ENCODE measurements at places on chromosomes 16 and 17.
A peak's percentile ranks its signal among the peaks of the same experiment; 100 is the strongest.

DNA sequence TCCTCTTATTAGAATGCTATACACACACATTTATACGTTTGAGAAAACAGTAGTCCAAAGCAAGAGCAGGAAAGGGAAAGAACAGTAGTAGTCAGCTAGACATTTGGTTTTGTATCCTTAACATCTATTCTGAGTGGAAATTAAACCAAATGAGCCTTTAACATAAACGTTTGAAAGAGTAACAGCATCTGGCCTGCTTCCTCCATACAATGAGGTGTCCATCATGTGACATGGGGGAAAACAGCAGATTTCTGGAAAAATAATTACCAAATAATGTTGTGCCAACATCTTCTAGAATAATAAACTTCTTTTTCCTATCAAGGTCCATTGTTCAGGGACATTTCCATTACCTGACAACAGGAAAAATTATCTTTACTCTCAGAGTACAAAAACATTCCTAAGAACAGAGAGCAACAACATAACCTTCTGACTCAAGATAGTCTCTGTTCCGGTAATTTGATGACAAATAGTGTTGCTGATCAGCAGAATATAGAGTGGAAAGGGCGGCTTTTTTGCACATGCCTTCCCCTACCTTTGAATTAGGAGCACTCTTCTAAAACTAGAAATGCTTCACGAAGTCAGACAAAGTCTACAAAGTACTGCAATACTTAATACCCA lies 20.2 kb downstream of the CYTH1 start:
- no peak for DNase-seq

DNA sequence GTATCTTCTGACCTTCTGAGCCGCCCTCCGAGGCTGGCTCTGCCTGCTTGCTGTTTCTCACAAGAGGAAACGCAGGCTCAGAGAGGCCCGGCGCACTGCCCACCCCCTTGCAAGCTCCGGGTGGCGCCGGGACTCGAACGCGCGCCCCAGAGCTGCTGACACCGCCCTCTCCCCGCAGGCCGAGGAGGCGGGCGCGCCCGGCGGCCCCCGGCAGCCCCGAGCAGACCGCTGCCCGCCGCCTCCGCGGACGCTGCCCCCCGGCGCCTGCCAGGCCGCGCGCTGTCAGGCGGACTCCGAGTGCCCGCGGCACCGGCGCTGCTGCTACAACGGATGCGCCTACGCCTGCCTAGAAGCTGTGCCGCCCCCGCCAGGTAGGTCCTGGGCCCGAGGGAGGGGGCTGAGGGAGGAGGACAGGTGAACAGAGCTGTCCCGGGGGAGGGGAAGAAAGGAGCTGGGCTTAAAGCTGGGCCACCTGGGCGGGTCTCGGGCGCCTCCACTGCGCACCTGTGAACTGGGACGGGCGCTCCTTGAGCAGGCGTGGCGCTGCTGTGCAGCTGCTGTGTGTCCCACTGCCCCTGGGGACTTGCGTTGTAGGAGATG lies 18.2 kb downstream of the WFDC1 start:
- peak; percentile 58 for DNase-seq

- DNase-seq = no peak
Measured at GRCh38 chr17:13306310-13306962, 288.6 kb upstream of the ELAC2 start.

GRCh38 chr16:85126705-85127378 lies 14.6 kb upstream of the CIBAR2 start:
- DNase-seq = peak; percentile 4

GRCh38 chr17:75476752-75477489 lies 20.5 kb downstream of the TMEM94 start:
- no peak for DNase-seq

DNA sequence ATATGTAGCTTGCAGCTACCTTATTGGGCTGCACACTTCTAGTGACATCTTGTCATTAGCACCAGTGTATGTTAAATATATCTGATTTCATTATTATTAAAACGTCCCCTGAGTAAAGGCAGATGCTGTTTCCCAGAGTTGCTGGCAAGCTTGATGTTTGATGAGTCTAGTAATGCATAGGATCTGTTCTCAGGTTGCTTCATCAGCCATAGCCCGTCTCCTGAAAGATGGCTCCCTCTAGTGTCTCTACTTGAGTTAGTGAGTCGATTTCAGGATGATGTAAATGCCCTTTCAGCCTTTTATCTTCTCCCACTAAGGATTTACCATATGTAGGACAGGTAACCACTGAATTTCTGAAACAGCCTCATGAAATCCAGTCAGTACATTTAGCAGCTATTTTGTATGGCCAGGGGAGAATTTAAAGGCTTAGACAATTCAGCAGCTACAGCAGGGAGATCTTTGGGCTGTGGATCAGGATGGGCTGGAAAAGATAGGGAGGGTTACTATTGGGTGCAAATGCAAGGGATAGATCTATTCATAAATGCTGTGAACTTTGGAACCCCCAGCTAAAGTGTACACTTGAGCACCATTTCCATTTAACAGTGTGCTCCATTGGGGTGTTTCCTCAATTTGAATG lies 376.3 kb downstream of the CNTNAP4 start:
- DNase-seq = peak; percentile 78

GRCh38 chr17:44636562-44636961 lies 19.7 kb upstream of the MEIOC start:
- DNase-seq = peak; percentile 27

GRCh38 chr17:50931144-50931908 lies 65.2 kb upstream of the TOB1 start:
- peak; percentile 63 for DNase-seq

- no peak for DNase-seq
Measured at GRCh38 chr16:86374603-86375130, 135.7 kb upstream of the FOXF1 start.

- no peak for DNase-seq
Measured at GRCh38 chr16:75225092-75225491, 6.3 kb downstream of the CTRB1 start.

DNA sequence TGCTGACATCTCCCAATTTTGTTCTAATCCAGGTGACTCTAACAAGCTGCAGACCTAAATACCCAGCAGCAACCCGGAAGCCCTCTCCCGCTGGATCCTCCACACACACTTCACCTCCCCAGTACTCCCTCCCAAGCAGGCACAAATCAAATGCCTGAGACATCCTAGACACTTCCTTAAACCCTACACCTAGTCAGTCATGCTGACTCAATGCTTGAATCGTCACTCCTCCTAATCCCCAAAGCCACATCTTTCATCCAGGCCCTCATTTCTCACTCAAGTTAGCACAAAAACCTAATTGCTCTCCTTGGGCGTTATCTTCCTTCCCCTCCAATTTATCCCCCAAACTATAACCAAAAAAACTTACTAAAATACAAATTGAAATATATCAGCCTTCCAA lies 32.7 kb downstream of the CMC2 start:
- DNase-seq = no peak

All from NCI-H1105 treated with DMSO at 0.1 percent for 48 hours (cell line).